ENCODE measurements at places on chromosomes 5 and 9.

GRCh38 chr9:6024035-6024554 lies 8.7 kb upstream of the RANBP6 start:
- no peak for DNase-seq

- no peak for DNase-seq
Observed at GRCh38 chr5:139859013-139859412, 63.4 kb downstream of the PSD2 start.

DNA sequence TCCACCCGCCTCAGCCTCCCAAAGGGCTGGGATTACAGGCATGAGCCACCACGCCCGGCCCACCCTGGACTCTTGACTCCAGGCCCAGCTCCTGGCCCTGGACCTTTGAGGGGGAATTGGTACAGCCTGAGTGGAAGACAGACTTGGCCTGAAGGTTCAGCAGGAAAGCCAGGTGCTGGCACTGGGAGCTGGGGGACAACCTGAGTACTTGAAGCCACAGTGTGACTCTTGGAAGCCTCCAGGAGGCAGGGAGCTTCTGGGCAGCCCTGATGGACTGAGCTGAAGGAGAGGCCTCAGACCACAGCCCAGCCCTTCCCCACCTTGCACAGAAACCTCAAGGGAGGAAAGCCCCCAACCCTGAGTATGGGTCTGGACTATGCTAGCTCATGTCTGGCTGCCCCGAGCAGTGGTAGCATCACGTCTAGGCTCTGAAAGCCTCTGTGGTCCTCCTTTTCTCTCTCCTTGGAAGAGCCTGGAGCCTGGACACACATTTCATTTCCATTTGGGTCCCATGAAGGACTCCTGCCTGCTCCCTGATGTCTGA lies 54.1 kb downstream of the RASGEF1C start:
- DNase-seq: no peak

GRCh38 chr9:114888607-114889006 lies 41.8 kb downstream of the TNFSF8 start:
- DNase-seq: no peak

GRCh38 chr9:116154976-116155697 lies 1.5 kb downstream of the PAPPA start:
- DNase-seq: peak; percentile 64

GRCh38 chr9:131407717-131408195 lies 13.9 kb downstream of the PRRC2B start:
- DNase-seq: peak; percentile 44

DNA sequence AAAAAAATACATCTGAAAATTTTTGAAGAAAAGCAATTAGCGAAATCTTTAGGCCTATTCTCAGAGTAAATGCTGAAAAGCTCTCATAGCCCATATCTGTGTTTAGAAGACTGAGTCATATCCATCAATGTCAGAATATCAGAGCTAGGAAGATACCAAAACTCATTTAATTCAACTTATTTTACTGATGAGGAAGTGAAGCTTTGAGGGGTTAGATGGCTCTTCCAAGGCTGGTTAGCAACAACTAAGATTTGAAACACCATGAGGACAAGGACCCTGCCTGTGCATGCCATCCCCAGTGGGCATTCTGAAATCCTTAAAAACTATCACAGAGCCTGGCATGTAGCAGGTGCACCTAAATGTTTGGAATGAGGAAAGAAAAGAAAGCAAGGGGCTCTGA lies 2.5 kb downstream of the FREM1 start:
- DNase-seq: no peak

DNA sequence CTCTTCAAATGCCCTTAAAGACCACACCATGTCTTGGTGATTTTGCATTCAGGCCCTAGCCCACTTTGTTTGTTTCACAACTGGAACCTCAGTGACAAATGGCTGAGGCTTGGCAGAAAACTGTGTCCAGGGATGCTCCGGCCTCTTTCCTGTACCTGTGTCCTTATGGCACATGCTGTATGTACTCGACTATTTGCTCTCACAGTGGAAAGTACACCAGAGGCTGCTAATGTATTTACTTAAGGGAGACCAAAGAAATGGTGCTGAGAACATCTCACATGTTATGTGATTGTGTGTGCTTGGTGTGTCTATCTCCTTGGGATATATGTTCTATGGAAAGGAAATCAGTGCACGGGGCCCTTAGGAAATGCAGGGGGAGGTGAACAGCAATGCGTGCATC lies 263.3 kb downstream of the GADD45G start:
- no peak for DNase-seq

DNA sequence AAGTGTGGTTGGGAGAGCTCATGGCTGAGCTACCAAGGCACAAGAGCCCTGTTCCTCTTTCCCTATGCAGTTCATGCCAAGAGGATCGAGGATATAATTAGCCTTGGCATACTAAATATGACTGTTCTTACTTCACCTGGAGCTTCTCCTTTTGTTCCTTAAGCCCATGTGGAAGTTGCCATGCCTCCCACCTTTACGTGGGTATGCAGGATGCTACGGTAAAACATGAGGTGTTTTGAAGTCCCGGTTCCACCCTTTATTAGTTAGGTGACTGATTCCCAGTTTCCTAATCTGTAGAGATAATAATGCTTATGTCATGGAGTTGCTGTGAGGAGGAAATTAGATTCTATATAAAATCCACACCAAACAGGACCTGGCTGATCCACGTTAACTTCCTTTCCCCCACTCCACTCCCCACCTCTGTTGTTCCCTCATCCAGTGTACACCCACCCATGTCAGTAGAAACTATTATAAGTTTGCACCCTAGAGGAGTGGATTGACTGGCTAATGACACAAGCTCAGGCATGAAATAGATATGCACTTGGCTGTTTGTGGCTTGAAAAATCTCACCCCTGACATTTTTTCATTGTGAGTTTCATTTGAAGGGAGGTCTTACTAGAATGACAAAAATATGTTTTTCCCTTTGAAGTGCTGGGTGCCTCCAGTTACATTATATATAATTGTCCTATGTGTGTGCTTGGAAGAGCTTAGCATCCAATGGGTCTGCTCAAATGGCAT lies 36.8 kb upstream of the SHOC1 start:
- no peak for DNase-seq

DNA sequence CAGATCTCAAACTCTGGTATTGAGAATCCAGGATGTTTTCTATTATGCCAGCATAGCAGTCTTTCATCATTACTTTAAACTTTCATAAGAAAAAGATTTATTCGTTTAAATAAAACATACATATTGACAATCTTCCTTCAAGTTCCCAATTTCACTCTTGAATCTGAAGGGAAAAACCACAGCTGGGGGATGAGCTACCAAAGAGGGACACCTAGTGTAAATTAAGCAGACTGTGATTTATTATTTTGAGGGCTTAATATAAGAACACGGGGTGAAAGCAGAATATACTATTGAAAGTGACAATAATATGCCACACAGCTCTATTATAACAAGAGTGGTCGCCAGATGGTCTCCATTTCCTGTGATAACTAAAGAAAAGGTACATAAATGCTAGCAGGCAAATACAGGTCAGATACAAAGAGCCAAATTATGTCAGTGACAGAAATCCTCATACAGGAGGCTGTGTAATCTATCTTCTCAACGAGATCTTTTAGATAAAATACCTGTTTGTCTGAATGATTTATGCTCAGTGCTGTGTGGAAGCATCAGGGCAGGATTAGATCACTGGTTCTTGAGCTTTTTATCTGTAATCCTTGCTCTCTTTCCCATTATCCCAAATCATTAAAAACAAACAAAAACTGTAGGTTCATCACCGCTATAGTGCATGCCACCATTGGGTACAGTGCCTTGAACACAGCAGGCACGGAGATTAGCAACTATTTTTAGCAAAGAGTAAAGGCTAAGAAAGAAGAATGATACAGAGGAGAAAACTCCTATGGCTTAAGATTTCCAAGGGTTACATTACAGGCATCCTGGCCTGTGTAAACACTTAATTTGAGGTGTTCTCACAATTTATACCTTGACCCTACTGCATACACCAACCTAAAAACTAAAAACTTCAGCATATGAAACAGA lies 116.6 kb downstream of the DROSHA start:
- DNase-seq: no peak

DNA sequence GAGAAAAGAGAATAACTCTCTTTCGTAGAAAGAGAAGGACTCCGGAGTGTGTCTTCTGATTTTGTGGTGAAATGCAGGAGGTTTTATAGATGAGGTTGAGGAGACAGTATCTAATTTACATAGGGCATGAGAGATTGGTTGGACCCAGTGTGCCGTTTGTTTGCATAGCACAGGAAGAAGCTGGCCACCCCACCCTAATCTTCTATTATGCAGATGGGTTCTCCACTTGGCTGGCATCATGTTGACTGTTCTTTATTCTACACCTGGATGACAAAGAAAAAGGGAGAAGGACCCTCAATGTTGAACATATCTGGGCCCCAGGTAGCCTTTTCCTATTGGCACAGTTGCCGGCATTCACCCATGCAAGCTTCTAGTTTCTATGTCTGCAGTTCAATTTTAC lies 23.2 kb upstream of the MINAR2 start:
- DNase-seq: no peak

Data from femur (tissue), 1 donor.